Right renal pelvis (tissue), 4 donors: ENCODE measurements at places on chromosomes 6 and 20. TPM values are rescaled to one million over a fixed set of nuclear protein-coding genes. Genes with fewer than 3 reads are reported as not detected.

- no peak for DNase-seq
Observed at GRCh38 chr20:49279677-49280462, 2.0 kb upstream of the ZNFX1 start.

DNA sequence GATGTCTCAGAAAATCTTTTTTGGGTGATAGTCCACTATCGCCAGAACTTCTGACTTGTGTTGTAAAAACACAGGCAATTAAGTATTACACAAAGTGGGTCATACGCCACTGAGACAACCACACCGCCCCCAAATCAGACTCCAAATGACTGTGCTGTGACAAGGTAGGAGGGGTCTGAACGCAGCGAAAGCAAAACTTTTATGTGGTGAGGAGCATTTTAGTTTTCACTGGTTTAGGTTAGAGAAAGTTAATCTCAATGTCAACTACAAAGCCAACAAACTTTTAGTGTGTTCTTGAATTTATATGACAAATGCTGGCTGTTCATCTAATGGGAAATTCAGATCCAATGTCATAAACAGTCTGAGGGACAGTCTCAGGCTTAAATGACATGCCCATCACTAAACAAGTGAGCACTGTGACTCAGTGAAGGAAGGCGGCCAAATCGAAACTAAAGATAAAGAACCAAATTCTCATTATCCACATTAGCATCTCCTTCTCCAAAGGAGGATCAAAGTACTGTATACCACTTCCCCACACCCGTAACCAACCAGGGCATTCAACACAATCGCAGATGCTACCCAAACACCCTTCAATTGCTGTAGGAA is 186.7 kb downstream of the GJA10 start:
- no peak for DNase-seq

Gene PLTP
- polyA plus RNA-seq: 146 TPM

Gene MMP24
- polyA plus RNA-seq: 1.8 TPM

Gene RAD21L1
- polyA plus RNA-seq: not detected
